ENCODE measurements at places on chromosomes 6 and 20.

GRCh38 chr6:32168807-32169591 is 4.6 kb downstream of the EGFL8 start:
- DNase-seq = no peak

GRCh38 chr20:53202777-53203176 is 230.6 kb downstream of the TSHZ2 start:
- DNase-seq = no peak

DNA sequence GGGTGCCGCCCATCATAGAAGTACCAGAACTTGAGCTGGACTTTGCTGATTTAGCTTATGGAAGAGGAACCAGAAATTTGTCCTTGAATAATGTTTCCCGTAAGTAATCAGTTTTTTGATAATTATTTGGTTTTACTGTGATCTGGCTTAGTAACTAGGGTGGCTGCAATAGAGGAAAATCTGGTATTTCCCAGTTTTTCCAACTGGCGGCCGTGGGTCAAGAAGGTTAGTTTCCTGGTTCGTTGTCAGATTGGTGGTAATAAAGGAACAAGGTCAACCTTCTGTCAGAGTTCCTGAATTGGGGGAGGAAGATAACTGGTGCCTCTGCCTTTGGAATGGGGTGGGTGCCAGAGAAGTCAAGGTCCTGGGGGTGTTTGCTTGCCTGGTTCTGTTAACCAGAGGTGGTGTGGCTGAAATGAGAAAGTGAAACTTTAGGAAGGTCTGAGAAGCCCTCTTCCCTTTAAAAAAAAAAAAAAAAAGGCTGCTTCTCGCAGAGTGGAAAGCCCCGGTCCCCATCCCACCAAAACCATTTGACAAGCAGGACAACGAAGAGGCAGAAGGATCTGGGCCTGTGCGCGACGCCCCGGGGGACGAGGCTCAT is at the start of gene CALHM6:
TSS of gene CALHM6 (plus strand) at position 45 of the 601 bp plus-strand sequence. CDS start at position 600, 555 bp downstream.
- DNase-seq = no peak

DNA sequence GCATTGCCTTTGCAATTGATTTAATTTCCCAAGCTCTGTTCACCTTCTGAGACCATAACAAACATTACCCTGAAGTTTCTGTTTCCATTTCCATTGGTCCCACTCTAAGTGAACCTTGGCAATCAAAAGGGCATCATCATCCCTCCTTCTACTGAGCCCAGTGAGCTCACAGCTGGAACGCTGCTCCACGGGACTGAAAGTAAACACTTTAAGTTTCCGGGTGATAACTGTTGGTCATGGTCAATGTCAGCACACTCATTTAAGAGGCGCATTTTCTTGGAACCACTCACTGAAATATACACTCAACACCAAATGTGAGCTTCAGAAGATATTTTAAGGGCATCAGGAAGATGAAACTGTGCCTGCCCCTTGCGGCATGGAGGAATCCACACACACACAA is 37.1 kb upstream of the RPS6KA2 start:
- no peak for DNase-seq

DNA sequence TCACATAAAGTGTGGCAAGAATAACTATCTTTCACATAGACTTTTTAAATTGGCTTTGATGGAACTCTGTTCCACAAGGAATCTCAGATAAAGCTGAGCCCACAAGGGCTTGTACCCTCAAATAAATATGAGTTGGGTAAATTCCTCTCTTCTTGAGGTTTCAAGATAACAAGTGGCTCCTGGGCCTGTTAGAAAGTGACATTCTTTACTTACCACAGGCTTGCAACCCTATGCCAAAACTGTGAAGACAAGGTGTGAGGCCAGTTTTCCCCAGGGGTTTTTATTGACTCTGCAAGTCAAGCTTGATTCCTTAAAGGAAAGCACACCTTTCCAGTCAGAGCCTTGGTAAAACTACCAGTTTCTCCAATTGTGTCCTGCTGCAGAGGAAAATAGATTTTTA is 664.8 kb upstream of the GJE1 start:
- no peak for DNase-seq

GRCh38 chr6:20312606-20313005 is 89.1 kb upstream of the E2F3 start:
- no peak for DNase-seq

- DNase-seq = peak; percentile 66
Measured at GRCh38 chr20:62367633-62368391, 700 bp upstream of the LAMA5 start.

GRCh38 chr20:45115829-45116228 is 855 bp upstream of the WFDC5 start:
- DNase-seq = no peak

DNA sequence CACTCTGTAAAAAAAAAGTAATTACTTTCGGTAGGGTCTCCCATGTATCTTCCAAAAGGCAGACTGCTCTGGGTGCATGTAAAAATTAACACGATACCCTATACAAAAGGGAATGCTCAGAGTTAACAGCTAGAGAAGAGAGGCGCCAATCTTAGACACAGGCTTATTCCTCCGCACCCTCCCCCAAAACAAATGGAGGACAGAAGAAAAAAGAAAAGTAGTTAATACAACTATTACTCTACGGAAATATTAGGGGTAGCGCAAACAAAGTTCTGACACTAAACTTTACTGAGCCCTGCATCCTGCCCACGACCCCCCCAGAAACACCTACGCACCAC is 331 bp upstream of the UFL1 start:
- DNase-seq = no peak

GRCh38 chr6:148307405-148307804 is 35.2 kb upstream of the SASH1 start:
- no peak for DNase-seq

DNA sequence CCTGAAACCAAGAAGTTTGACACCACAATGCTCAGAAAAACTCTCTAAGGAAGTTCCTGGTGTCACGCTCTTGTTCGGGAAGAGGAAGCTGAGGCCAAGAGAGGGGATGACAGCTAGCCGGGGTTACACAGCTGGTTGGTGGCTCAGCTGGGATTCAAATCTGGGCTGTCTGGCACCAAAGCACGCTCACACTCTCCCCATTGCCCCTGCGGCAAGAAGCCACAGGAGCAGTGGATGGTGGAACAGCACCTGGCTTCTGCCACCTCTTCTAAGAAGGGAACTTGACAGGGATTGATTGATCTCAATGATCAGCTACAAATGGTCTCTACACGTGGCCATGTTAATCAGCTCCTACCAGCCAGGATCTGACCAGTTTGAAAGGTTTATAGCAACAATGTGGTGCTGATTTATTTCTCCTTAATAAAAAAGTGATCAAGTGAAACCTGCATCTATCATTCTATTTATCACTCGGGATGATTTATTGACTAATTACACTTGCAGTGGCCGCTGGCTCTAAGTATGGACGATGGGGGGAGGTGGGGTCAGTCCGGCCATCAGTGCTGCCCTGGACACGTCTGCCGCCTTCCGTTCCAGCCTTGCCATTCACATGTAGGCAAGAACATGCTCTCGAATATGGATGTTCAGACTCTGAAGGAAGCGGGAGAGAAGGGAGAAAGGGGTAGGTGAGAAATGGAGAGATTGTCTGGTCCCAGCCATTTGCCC is 71.9 kb upstream of the TOP1 start:
- peak; percentile 62 for DNase-seq

DNA sequence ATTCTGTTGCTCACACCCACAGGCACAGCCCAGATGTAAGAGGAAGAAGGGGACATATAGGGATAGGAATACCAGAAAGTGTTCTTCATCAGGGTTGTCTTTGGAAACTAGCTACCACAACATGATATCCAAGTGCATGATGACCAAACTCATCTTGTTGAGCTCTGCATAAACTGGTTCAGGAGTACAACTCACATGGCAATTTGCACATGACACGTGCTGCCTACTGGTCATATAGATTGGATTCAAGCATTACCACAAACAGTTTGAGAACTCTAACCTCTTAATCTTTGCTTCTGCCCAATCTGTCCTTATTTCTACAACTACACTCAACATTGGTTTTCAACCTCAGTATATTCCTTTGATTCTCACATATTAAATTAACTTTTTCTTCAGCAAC is 184.7 kb upstream of the PCSK2 start:
- DNase-seq = no peak

- DNase-seq = no peak
Measured at GRCh38 chr6:72579865-72580264, 42.0 kb upstream of the KCNQ5 start.

DNA sequence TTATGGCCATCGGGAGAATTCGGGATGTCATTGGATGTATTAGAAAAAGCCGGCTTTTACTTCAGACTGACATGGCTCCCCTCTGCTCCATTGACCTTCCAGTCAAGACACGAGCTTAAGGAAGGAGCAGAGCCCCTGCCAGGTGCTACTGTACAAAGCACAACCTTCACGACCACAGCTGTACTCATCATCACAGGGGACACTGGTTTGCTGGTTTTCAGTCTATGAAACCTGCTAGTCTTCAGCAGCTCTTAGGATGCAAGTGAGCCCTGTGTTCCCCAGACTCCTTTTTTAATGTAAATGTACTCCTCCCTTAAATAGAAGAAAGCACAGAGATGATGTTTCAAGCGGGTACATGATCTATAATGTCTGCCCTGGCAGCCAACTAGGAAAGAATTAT is 1.9 kb upstream of the TRAPPC3L start:
- DNase-seq = no peak

DNA sequence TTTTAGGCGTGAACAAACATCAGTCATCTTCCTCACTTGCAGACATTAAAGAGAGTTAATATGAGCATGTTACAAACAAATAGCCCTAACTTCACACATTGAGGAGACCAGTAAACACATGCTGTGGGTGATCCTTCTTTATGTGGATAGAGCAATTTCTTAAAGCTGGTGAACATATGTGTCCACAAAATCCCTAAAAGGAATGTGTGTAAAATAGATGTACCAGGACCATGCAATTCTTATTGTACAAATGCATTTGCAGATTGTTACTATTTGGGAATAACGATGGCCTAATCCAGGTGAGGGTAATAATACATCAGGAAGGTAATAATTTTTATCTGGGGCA is 228.9 kb downstream of the ALDH8A1 start:
- no peak for DNase-seq

- no peak for DNase-seq
Measured at GRCh38 chr6:128149796-128150195, 248.9 kb upstream of the THEMIS start.

- no peak for DNase-seq
Measured at GRCh38 chr6:11769244-11769643, 9.4 kb downstream of the ADTRP start.

DNA sequence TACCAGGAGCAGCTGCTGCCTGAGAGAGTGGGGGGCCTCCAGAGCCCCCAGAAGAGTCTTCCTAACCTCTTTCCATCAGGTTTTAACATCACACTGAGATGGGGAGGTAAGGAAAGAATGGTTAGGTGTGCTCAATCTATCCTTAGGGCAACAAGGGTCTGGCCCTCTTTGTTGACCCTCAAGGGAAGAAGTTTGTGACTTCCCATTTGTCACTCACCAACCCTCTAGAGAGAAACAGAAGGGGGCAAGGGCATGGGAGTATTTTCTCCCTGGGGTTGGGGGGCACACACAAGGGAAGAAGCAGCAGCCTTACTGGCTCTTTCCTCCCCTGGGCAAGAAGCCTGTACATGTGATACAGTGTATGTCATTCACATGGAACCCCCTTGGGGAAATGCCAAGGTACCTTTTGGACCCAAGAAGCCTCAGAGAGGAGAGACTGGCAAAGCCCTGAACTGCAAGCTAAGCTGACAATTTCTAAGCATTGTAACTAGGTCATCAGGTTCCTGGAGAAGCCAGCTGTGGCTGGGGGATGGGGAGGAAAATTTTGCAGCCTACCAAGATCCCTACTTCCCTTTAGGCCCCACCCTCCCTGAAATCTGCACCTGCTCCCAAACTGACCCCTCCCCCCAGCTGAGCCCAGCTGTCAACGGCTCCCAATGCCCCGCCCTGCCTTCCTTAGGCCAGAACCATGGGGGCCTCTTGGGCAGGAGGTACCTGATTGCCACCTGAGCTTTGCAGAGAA is 14.5 kb downstream of the BCL2L1 start:
- DNase-seq = peak; percentile 93

DNA sequence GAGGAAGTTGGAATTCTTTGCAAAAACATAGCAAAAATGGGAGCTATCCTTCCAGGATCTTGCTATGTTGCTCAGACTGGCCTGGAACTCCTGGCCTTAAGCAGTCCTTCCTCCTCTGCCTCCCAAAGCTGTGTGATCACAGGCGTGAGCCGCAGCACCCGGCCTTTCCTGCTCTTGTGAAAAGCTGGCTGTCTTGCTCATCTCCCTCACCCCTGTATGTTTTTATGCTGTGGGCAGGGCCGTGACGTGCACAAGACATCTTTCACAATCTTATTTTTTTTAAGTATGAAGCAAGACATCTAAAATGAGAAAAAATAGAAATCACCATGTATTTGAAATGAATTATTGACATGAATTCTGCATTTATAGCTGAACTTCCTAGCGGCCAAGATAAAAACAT is 110.4 kb downstream of the SAMD5 start:
- no peak for DNase-seq

DNA sequence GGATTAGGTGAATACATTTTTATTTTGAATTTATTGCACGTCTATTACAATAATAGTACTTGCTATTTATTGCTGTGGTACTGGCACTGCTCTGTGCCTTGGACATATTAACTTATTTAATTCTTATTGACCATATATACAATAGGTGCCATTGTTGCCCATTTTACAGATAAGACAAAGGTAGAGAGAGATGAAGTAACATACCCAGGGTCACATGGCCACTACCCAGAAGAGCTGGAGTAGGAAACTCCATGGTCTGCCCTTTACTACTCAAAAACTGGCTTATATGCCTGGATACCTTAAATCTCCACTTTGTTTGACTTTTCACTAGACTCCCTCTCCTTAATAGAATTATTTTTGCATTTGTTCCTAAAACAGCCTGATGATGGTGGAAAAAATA is 67.5 kb downstream of the ADGRG6 start:
- no peak for DNase-seq

- DNase-seq = no peak
Measured at GRCh38 chr20:50172347-50173013, 18.1 kb upstream of the CEBPB start.

- no peak for DNase-seq
Measured at GRCh38 chr6:142152746-142153145, 5.7 kb downstream of the VTA1 start.

- DNase-seq = no peak
Measured at GRCh38 chr20:46081074-46081473, 8.7 kb downstream of the NCOA5 start.
